ENCODE measurements at places on chromosomes 6 and 20.

- DNase-seq = no peak
Measured at GRCh38 chr6:142241061-142241460, 60.7 kb upstream of the ADGRG6 start.

DNA sequence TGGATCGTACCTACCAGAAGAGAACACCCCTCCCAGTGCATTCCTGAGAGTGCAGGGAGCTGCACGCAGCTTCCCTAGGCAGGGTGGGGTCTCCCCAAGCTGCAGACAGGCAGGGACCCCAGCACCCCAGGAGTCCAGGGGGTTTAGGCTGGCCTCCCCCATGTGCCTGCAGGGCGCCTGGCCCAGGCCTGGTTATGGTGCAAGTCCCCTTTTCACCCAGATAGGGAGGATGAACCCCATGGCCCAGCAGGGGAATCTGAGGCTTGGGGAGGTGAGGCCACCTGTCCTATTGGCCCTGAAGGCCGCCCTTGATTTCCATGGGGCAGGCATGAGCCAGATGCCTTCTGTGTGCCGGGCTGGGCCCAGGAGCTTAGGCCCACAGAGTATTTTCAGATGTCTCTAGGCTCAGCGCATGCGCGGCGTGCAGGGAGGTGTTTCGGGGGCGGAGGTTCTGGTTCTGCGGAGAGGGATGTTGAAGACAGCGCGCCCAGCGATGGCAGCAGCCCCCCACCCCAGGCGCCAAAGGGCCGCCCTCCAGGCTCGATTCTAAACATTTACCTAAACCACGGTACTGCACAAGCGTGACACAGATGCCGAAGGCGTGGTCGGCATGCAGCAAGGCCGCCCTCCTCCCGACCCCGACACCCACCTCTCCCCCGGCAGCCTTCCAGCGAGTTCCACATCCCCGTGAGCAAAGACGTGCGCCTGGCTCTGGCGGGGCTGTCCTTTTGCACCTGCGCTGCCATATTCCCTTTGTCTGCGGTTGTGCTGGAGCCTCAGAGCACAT, 29.4 kb downstream of the COL20A1 start:
- no peak for DNase-seq

DNA sequence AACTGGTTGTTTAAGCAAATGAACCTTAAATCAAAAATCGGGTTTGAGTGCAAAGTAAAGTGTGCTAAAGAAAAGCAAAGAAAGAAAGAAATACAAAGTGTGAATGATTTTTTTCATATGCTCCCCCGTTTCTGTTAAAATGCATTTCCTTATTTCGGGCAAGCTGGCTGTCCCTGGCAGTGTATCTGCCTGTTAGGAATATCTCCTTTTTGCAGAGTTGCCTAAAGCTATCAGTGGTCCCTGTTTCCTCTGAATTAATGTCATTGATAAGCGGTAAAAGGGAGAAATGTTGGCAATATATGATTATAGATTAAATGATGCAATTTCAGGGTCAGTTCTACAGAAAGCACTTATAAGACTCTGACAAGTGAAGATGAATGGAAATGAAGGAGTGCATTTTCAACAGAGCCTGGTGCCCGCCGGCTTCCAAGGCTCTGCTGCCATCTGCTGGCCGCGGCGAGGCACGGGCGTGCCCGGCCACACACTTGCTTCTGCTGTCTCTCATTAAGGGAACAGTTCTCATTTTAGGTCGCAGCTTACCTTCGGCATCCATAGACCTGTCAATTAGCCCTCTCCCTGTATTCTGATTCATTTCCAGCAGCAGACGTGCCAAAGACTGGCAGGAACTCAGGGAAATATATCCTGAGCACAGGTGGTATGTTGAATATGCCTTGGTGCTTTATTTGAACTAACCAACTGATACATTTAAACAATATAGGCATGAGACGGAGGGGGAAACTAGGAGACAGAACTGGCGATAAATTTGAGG, 381.9 kb downstream of the C6orf118 start:
- DNase-seq = peak; percentile 10

- no peak for DNase-seq
Measured at GRCh38 chr20:23087587-23088251, 1.6 kb upstream of the CD93 start.

DNA sequence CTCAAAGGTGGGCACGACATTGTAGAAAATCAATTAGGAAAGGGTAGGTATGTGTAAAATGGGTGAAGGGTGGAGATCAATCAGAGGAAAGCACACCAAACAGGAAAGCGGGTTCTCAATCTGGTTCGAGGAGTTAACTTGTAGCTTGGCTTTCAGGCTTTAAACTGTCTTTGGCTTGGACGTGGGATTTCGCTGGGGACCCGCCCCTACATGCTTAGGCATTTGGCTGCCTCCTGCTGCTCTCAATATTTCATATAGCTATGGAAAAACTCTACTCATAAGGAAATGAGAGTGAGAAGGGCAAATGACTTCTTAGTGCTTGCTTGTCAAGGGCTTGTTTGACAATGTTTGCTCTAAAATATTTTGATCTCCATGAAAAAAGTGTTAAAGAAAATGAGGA, 38.1 kb upstream of the PDE7B start:
- DNase-seq = no peak

DNA sequence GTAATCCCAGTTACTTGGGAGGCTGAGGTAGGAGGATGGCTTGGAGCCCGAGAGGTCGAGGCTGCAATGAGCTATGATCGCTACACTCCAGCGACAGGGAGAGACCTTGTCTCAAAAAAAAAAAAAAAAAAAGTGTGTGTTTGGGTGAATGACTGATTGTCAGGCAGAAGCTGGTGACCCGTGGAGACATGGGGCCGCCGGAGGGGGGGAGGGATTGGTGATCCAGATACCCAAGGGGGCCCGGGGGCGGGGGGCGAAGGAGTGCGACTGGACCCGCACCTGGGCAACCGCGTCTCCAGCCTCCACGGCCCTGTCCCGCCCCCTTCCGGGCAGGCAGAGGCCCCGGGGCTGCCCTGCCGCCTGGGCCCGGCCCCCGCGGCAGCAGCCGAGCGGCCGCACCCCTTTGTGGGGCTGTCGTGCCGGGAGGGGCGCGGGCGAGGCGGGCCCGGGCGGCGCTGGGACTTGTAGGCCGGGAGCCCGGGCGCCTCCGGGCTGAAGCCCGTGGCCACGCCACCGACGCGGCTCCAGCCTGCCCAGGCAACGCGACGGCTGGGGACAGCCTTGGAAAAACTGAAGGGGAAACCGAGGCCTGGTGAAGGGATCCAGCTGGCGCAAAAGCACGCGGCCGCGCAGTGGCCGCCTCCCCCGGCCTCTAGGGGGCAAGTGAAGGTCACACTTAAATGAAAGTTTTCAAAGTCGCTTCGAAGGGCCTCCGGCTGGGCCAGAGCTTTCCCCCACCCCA, 2.1 kb upstream of the RBM38 start:
- no peak for DNase-seq

DNA sequence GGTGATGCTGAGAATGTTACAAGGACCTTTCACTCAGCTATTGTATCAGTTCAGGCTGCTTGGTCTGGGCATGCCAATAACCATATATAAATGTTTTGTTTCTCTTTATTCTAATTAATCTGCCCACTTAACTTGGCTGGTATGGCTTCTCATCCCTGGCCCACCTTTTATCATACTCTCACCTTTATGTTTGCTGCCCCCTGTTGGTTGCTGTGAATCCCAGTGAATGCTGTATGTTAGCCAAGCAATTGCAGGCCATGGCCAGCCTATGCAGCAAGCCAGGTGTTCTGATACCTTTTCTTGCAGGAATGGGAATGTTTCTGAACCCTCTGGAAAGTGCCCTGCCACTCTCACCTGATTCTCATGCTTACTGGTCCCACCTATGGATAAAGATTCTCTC, 54.6 kb downstream of the PCSK2 start:
- no peak for DNase-seq

GRCh38 chr6:166766769-166767168, 139.7 kb upstream of the RPS6KA2 start:
- DNase-seq = no peak

- DNase-seq = no peak
Measured at GRCh38 chr20:17885544-17885943, 83.0 kb downstream of the SNX5 start.

DNA sequence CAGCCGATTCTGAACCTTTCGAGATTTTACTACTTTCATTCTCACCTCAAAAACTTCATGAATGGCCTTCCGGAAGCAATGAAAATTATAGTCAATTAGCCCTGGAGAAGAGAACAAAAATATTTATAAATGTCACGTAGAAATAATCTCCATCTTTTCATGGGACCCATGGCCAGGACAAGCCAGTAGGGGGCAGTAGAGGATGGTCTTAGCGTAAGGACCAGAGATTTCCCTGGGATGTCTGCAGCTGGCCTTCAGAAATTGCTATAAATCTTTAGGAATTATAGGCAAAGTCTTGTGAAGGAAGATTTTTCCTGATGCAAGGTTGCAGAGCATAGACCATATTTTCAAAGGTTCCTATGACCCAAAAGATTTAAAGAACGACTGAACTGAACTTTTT, 15.6 kb upstream of the UBE2J1 start:
- DNase-seq = peak; percentile 50

- DNase-seq = no peak
Measured at GRCh38 chr6:138201836-138202235, 16.5 kb downstream of the PBOV1 start.

GRCh38 chr6:162719528-162719927, 8.0 kb downstream of the PRKN start:
- no peak for DNase-seq

DNA sequence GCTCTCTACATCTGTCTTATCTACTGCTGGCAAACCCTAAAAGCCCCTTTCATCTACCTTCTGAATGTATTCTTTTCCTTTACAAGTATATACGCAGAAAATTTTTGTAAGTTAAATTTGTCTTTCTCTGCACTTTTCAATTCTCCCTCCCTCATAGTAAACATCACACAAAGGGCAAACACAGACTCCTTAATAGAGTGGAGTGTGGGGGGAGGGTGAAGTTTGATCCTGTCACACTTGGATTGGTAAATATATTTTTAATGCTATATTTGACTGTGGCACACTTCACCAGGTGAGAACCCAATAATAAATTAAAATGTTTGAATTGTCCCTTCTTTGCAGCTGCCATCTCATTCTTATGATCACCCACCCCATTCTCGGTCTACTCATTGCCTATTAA, 33.2 kb upstream of the PAQR8 start:
- DNase-seq = no peak

GRCh38 chr6:4603291-4603690, 172.9 kb upstream of the CDYL start:
- no peak for DNase-seq

GRCh38 chr6:69894578-69895347, 28.4 kb downstream of the COL19A1 start:
- no peak for DNase-seq

DNA sequence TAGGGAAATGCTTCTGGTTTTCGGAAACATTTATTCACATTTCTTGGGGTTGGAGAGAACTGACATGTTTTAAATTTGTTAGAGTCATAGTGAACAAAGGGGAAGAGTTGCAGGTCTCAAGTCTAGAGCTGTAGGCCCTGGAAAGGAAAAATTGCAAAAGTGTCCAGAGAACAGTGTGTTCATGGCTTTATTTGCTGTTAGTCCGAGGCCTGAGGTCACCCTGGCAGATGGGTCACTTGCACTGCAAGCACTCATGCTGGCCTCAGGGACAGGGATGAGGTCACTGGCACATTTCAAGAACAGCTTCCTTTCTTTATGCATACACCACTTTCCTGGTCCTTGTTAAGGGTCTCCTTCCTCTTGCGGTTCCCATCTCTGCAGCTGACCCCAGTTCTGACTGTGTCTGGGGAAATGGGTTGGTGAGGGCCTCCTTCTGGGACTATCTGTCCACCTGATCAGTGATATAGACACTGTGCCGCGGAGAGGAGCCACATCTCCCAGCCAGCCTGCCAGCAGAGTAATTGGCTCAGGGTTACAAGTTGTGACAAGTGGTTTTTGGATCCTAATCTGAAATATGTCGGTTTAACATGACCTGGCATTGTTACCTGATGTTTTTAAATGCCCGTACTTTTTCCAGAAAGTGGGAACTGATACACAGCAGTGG, 194.0 kb downstream of the EYA4 start:
- DNase-seq = no peak

DNA sequence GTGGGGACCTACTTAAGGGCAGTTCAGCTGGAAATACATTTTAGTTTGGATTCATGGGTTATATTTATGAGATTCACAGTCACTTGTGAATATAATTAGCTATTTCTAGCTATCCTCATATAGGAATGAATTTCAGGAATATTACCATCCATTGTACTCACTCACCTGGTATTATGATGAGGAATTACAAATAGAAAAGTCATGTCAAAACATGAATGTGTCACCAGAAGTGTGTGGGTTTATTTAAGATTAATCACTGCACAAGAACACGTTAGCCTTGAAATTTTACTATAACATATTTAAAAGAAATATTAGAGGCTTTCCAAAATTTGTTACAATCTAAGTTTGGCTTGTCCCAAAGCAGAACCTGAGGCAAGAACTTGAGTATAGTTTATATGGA, 510.5 kb downstream of the PHF3 start:
- no peak for DNase-seq

DNA sequence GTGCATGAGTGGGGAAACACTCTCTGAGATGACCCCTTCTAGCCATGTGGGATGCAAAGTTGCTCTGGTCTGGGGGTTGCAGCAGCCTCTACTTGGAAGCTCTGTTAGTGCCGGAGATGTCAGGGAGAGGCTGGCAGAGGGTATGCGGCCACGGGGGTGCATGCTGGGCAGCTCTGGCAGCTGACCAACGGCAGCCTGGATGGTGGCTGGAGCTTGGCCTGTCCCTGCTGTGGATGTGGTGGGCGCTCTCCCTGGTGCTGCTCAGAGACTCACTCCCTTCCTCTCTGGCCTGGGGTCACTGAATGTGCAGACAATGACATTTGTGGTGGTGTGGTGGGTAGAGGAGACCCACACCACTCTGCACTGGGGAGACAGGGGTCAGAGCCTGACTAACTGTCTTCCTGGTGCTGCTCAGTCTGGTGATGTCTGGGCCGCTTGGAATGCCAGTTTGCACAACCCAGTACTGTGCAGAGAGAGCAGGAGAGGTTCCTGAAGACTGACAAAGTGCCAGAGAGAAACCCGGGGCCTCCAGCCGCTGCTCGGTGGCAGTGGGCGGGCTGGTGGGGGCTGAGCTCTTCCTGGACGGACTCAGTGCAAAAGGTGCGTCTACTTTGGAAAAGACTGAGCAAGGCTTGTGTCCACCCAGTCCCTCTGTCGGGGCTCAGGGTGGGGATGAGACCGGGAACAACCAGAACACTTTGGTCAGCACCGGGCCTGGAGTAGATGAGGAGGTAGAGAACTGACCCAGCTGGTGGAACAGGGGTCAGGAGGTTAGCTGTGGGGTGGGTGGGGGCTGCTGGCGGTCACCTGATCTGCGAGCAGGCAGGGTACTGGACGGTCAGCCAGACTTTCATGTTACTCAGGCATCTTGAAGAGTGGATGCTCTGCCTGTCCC, 2.7 kb downstream of the MYT1 start:
- DNase-seq = no peak

DNA sequence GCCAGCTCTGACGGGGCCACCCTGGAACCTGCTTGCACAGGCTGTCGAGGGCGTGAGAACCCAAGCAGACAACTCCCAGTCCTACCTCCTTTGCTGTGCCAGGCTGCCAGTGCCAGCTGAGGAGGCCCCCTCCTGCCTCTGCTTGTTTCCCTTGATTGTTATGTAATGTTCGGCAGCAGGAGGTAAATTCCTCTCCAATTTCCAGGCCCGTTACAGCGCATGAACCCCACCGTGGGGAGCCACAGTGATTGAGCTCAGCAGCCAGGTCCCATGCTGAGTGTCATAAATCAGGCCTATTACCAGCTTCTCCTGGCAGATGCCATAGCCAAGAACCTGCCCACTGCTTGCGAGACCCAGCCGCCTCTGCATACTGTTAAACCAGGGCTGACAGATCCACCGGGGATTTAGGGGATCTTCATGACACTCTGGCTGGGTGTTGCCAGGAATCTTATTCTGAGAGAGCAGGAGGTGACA, 320.5 kb downstream of the DHX35 start:
- DNase-seq = no peak

Measured in NCI-H1048 (cell line).